GM23338 (cell line): ENCODE measurements at places on chromosomes 13 and 19. TPM values are rescaled to one million over a fixed set of nuclear protein-coding genes. Genes with fewer than 3 reads are reported as not detected.

The KLK4 gene
- total RNA-seq = 0.54 and 0.76 TPM in 2 replicates

The CLPTM1 gene
- 70.6 and 71.5 TPM in 2 replicates for total RNA-seq

The CD177 gene
- total RNA-seq = 0.90 and 2.9 TPM in 2 replicates

The SMAD9 gene
- total RNA-seq = 1.3 and 1.4 TPM in 2 replicates

The IZUMO2 gene
- total RNA-seq = 3.1 TPM in 1 of 2 replicates, not detected in the other

The ZNF527 gene
- 4.0 and 7.9 TPM in 2 replicates for total RNA-seq

The PRRG2 gene
- total RNA-seq = 3.8 and 10.5 TPM in 2 replicates

The ZNF471 gene
- total RNA-seq = 1.1 TPM in 2 replicates

The TEX29 gene
- total RNA-seq = not detected in 2 replicates

The C1QTNF9B gene
- 0.28 and 1.7 TPM in 2 replicates for total RNA-seq

The SLITRK6 gene
- total RNA-seq = 0.08 and 0.45 TPM in 2 replicates

The ZIC2 gene
- total RNA-seq = 76.2 and 87.9 TPM in 2 replicates

The TMPRSS9 gene
- 0.16 and 0.28 TPM in 2 replicates for total RNA-seq

The FCHO1 gene
- total RNA-seq = 22.4 and 42.3 TPM in 2 replicates

The LENG9 gene
- 3.3 and 6.4 TPM in 2 replicates for total RNA-seq

The PEX11G gene
- 1.2 and 2.2 TPM in 2 replicates for total RNA-seq

The ZNF610 gene
- 5.3 and 6.3 TPM in 2 replicates for total RNA-seq

The PRR22 gene
- 1.0 and 1.6 TPM in 2 replicates for total RNA-seq

The PCDH8 gene
- 1.2 and 1.7 TPM in 2 replicates for total RNA-seq

The RPL28 gene
- total RNA-seq = 463 and 737 TPM in 2 replicates

The BSG gene
- total RNA-seq = 891 and 973 TPM in 2 replicates
